ENCODE measurements at places on chromosomes 5 and 9.

GRCh38 chr9:7534211-7534935, 265.2 kb downstream of the DMAC1 start:
- DNase-seq = no peak

- DNase-seq = no peak
These were observed 23.7 kb downstream of the KLHL3 start for GRCh38 chr5:137712139-137712667.

- DNase-seq = no peak
These were observed 186.2 kb downstream of the PJA2 start for GRCh38 chr5:109223531-109223930.

GRCh38 chr5:32241034-32241783, 67.1 kb upstream of the GOLPH3 start:
- no peak for DNase-seq

GRCh38 chr9:77616191-77616590, 31.9 kb downstream of the GNA14 start:
- no peak for DNase-seq

All from endothelial cell (in vitro differentiated cells).